ENCODE measurements at places on chromosomes 6 and 20.
A peak's percentile ranks its signal among the peaks of the same experiment; 100 is the strongest.

DNA sequence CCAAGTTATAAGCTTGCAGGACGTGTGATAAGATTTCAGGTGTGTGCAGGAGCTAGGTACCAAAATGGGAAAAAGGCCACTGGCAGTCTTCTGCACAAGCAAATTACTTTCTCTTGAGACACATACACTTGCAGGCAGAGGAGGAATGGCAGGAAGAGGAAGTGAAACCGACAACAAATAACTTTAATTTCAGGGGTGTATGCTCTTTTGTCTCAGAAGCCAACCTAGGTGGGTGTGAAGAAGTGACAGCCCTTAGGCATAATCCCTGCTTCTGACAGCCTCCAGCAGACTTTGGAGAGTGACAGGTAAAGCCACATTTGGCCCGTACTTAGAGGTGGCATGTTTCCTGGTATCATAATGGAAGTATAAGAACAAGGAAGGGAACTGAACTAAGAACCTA is 118.8 kb upstream of the TRAF3IP2 start:
- no peak for DNase-seq

DNA sequence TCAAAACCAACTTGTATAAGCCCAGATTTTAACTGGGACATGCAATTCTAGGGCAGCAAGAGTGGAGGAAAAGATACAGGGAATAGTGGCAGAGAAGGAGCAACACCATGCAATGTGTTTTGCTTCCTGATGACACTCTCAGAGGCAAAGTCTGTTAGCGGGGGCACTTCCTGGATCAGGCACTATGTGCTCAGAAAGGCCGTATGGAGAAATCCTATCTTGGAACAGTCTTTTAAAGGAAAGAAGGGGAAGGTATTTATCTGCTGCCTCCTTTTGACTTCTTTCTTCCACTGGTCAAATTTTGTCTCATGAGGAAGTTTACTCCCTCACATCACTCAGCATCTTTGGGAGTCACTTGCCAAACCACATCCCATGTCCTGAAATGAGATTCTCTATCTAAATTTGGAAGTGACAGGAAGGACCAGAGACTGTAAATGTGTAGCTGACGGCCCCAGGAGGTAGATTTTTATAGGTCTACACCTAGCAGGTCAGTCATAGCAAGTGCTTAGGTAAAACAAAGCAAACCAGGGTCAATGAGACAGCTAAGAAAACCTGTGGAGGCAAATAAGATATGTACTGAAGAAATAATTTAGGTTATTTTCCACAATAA is 91.7 kb upstream of the ELOVL5 start:
- DNase-seq: no peak

DNA sequence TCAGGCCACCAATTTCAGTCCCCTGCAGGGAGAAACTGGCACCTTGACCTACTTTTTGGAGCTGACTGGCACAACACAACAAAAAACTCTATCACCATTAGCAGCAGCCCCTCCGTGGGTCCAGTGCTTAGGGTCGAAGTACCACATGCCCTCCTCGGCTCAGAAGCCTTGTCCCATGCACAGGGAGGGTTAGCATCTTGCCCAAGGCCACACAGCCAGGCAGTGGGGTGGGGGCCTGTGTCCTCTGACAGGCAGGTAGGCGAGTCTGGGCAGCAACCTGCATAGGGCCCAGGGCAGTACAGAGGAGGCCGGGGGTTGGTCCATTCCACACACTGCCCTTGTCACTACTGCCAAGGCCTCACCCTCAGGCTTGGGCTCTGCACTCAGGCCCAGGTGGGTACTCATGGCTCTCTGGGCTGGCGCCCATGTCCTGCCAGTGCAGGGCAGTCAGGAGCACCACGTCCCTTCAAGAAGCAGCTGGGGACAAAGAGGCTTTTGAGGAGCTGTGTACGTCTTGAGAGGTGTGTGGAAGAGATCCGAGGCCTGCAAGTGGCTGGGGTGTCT is 53.6 kb downstream of the PYGB start:
- DNase-seq: no peak

DNA sequence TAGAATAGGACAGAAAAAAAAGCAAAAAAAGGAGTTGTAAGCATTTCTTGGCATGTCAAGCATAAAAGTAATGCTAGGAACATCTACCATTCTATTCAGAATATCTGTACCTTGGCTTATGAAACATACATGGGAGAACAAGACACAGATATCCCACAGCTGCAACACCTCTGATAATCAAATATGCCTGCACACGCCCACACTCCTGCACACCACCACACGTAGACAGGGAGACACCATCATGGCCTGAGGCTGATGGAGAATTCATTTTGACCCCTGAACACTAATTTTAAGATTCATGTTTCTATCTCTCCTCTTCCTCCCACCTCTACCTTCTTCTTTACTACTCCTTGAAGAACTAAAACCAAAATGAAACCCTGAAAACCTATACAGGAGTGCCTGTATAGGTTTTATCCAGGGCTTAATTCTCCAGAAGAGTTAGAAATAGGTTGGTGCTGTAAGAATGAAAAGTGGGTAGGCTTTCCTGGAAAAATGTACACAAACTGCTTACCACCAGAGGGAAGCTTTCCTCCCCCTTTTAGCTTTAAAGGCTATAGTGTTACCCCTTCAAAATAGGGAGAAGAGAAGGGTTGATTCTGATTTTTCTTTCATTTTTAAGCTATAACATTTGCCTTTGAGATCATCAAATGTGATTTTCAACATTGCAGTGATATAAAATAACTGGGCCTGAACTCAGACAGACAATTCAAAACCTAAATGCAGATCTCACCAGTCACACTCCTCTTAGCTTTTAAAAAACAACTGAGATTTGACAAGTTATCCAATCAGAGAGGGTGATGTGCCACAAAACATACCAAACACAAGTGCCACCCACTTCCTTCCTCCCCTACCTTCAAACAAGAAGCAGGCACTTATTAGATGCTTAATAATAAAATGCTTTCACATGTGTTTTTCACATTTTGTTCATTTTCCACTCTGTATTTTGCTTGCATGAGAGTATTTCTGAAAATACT is 57.9 kb downstream of the ELOVL5 start:
- DNase-seq: no peak

- DNase-seq: peak; percentile 96
These were observed 129.9 kb downstream of the HFE start for GRCh38 chr6:26216886-26217713.

- DNase-seq: peak; percentile 49
These were observed 88.3 kb downstream of the CEBPB start for GRCh38 chr20:50278684-50279531.

- DNase-seq: no peak
These were observed 190.0 kb downstream of the DHX35 start for GRCh38 chr20:39152126-39152525.

DNA sequence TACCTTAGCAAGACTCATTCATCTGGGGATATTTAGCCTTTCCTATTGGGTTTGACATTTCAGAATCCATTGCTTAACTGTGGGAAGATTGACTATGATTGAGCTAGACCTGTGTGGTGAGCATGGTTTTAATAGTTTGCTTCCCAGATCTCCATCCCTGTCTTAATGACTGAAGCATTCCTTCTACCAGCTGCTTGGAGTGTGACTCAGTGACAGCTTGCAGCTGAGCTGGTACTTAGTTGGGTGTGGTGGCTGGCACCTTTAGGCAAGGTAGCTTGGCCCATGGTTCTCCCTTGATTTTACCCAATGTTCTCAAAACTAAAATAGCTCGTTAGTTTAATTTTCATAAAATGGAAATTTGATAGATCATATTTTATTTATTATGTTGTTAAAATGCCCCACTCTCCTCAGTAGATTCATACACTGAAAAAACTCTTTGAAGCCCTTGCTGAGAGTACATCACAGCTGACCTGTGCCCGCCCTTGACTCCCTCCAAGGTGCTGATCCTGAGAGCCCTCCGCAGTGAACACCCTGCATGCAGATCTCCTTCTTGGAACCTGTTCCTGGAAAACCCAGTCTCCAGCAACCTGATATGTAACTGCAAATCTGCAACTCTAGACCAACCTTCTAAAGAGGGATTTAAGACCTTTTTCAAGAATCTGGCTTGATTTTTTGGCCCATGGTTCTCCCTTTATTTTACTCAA is 19.1 kb downstream of the DOK5 start:
- no peak for DNase-seq

DNA sequence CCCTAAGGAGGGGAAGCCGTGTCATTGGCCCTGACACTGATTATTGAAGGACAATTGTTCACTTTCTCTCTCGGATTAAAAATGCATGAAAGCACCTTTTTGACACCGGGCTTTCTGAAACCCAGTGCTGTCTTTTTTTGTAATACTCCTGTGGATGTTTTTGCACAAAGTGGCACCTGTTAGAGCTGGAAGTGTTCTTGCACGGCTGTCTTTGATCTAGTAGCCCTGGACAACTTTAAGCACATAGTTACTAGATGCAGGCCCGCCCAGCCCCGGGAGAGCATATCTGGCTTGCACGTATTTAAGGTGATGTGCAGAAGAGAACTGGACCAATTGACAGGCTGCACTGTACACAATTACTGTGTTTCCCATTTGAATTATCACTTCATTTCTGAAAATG is 72.6 kb downstream of the ARID1B start:
- DNase-seq: no peak

DNA sequence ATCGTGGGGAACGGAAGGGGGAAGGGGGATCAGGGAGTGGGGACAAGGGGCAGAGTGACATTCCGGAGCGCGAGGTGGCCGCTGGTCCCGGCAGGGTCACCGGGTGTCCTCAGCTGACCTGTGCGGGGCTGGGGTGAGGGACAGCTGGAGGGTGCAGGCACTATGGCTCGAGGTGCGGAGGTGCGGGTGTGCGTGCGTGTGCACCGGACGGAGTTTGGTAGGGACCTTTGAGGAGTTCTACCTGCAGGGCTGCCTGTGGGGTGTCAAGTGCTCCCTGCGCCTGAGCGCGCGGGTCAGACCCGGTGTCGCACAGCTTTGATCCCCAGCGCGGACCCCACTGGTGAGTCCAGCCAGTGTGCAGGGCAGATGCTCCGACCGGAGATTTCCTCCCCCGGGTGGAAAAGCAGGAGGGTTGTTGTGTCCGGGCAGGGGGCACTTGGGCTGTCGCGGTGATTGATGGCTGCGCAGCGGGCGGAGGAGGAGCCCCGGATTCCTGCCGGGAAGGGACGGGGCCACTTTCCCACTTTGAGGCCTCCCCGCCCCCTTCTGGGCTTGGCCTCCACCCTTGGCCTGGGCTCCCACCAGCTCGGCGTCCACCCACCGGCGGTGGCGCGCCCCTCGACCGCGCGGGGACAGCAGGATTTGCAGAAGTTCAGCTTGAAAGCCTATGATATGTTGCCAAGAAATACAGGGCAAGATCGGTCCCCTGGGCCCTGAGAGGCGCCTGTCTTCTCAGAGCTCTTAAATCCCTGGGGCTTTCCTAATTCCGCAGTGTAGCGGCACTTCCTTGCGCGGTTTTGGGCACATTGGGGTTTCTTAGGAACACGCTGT is 658 bp downstream of the RIN2 start:
- DNase-seq: no peak

GRCh38 chr20:8721098-8721497 is 347.8 kb upstream of the PLCB4 start:
- DNase-seq: peak; percentile 77

- DNase-seq: no peak
These were observed 3.4 kb upstream of the ZNF217 start for GRCh38 chr20:53597030-53597482.

GRCh38 chr20:51583499-51583898 is 41.0 kb upstream of the NFATC2 start:
- DNase-seq: no peak

GRCh38 chr6:3396503-3397180 is 60.2 kb downstream of the SLC22A23 start:
- no peak for DNase-seq

- no peak for DNase-seq
These were observed 26.6 kb upstream of the SRSF6 start for GRCh38 chr20:43431134-43431519.

GRCh38 chr6:122713138-122713537 is 66.4 kb upstream of the FABP7 start:
- no peak for DNase-seq

DNA sequence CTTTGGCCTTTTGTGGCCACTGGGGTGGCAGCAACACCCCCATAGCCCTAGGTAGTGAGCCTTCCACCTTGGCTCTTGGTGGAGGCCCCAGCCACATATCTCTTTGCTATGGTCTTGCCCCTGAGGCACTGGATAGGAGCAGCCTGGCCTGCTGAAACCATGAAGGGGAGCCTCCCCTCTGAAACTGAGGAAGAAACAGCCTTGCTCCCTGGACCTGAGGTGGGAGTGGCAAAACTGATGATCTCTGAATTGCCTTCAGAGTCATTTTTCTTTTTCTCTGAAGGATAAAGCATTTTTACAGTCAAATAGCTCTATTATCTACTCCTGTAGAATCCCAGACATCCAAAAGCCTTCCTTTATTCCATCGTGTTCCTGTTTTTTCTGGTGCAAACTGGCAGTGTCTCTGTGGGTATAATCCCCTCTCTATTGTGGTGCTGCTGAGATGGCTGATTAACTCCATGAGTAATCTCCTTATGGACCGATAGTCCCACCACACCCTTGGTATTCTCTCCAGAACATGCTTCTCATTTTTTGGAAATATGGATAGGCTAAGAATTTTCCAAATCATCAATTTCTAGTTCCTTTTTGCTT is 22.0 kb upstream of the PRSS35 start:
- DNase-seq: no peak

DNA sequence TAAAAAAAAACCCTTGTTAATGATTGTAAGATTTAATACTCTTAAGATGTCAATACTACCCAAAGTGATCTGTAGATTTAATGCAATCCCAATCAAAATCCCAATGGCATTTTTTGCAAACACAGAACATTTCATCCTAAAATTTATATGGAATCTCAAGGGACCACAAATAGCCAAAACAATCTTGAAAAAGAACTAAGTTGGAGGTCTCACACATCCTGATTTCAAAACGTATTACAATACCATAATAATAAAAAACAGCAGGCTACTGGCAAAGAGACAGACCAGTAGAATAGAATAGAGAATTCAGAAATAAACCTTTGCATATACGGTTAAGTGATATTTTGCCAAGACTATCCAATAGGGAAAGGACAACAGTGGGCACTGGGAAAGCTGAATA is 331.9 kb upstream of the JARID2 start:
- no peak for DNase-seq

DNA sequence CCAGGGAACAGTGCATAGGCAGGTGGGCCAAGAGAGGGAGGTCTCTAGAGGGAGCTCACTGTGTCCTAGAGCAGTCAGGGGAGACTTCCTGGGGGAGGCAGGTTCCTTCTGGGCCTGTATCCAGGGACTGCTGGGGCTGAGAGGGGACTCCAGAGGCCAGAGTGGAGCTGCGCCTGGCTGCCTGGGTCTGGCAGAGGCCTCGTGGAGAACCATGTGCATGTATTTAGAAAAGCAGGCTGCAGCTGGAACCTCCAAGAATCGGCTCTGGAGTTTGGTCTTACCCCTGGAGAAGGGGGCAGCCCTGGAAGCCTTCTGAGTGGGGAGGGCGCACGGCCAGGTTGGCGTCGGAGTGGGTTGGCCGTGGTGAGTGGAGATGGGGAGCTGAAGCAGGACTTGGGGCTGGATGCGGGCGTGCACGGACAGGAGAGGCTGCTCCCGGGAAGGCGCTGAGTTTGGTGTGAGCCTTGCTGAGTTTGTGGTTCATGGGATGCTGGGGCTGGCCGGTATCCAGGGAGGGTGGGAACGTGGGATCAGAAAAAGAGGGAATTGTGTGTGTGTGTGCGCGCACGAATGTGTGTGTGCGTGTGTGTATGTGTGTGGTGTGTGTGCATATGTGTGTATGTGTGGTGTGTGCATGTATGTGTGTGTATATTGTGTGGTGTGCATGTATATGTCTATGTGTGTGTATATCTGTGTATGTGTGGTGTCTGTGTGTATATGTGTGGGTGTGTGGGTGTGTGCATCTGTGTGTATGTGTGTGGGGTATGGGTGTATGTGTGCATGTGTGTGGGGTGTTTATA is 10.8 kb downstream of the VSTM2L start:
- no peak for DNase-seq

GRCh38 chr6:91020744-91021143 is 433.9 kb upstream of the MAP3K7 start:
- no peak for DNase-seq

Measured in SHP77 (cell line).